ENCODE measurements at places on chromosomes 5 and 9. TPM values are rescaled to one million over a fixed set of nuclear protein-coding genes. Genes with fewer than 3 reads are reported as not detected.

The ADAMTS6 gene
- total RNA-seq, result 4.9 TPM

The BRIX1 gene
- total RNA-seq, result 33.5 TPM

The OBP2B gene
- total RNA-seq, result not detected

The PWWP2A gene
- total RNA-seq, result 46.2 TPM

The CCNI2 gene
- total RNA-seq, result not detected

The PRR16 gene
- 25.5 TPM for total RNA-seq

The ZNF658 gene
- total RNA-seq, result 4.0 TPM
